Stimulated activated naive CD8-positive, alpha-beta T cell treated with anti-CD3 and anti-CD28 coated beads, Interleukin-15, amount 100 ng/mL, for 72 hours (primary cell): ENCODE measurements at places on chromosomes 1 and 21.

GRCh38 chr1:86423873-86424272 is at the start of gene CLCA2:
Gene CLCA2 (plus strand): TSS chr1:86424171. CDS start chr1:86424248, 77 bp downstream.
- DNase-seq, result no peak

GRCh38 chr1:25063591-25064416 is 133.7 kb upstream of the RUNX3 start:
- no peak for DNase-seq

- DNase-seq, result no peak
Observed at GRCh38 chr21:45863751-45864150, 117.8 kb upstream of the COL6A1 start.

- DNase-seq, result no peak
Observed at GRCh38 chr1:191760016-191760415, 398.2 kb upstream of the RGS18 start.
